ENCODE measurements at places on chromosomes 5 and 9.
A peak's percentile ranks its signal among the peaks of the same experiment; 100 is the strongest.

GRCh38 chr9:128495804-128496417, 8.6 kb upstream of the GLE1 start:
- DNase-seq: no peak

- DNase-seq: no peak
Measured at GRCh38 chr9:134793288-134794188, 87.1 kb upstream of the FCN2 start.

- DNase-seq: no peak
Measured at GRCh38 chr5:114238771-114239313, 123.0 kb upstream of the KCNN2 start.

- DNase-seq: no peak
Measured at GRCh38 chr5:27908341-27908740, 870.0 kb upstream of the CDH9 start.

- DNase-seq: no peak
Measured at GRCh38 chr9:130989891-130990290, 19.1 kb upstream of the LAMC3 start.

- no peak for DNase-seq
Measured at GRCh38 chr5:30932273-30933017, 261.0 kb upstream of the CDH6 start.

DNA sequence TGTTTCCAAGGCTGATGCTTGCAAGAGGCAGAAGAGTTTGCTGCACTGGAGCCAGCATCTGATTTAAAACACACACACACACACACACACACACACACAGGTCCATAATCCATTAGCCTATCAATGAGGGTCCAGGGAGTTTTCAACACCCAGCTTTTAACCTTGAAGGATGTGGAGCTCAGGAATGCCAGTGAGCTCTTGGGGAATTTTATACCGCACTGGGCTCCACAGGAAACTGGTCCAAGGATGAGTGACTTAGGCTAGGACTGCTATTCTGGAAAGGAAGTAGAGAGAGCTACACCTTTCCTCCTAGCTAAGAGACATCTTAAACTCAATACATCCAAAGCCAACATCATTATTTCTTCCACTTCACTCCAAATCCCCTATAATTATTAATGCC, 942 bp upstream of the NRG2 start:
- no peak for DNase-seq

GRCh38 chr9:84556556-84556955, 113.0 kb upstream of the NTRK2 start:
- no peak for DNase-seq

DNA sequence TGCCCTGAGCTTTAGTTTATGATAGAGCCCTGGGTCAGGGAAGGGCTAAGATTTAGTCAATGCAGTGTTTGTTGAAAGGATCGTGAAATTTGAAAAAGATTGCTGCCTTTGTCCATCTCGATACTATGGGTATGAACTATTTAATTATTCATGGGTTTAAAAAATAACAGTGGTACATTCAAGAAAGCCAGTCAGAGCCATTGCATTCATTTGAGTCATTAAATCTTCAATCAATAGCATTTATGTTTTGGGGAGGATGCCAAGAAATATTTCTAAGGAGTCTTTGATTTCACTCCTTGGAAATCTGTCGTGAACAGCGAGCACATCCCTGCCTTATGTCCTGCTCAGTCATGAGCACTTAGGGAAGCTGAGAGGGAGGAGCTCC, 54.4 kb upstream of the LRRTM2 start:
- DNase-seq: no peak

DNA sequence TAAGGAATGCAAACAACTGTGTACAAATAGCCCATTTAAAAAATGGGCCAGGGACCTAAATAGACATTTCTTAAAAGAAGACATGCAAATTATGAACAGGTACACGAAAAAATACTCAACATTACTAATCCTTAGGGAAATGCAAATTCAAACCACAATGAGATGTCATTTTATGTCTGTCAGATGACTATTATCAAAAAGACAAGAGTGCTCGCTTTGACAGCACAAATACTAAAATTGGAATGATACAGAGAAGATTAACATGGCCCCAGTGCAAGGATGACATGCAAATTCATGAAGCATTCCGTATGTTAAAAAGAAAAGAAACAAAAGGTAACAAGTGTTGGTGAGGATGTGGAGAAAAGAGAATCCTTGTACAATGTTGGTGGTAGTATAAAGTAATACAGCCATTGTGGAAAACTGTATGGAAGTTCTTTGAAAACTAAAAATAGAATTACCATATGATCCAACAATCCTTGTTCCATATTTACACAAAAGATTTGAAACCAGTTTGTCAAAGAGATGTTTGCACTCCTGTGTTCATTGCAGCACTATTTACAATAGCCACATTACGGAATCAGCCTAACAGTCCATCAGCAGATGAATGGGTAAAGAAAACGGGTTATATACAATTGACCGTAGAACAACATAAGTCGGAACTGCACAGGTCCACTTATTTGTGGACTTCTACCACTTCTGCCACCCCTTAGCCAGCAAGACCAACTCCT, 47.2 kb upstream of the PCAT7 start:
- DNase-seq: no peak

GRCh38 chr5:144958002-144958401, 787.3 kb downstream of the KCTD16 start:
- DNase-seq: no peak

GRCh38 chr5:149740866-149741459, 10.9 kb downstream of the PPARGC1B start:
- no peak for DNase-seq

- DNase-seq: no peak
Measured at GRCh38 chr9:136193127-136193890, 11.6 kb downstream of the LHX3 start.

DNA sequence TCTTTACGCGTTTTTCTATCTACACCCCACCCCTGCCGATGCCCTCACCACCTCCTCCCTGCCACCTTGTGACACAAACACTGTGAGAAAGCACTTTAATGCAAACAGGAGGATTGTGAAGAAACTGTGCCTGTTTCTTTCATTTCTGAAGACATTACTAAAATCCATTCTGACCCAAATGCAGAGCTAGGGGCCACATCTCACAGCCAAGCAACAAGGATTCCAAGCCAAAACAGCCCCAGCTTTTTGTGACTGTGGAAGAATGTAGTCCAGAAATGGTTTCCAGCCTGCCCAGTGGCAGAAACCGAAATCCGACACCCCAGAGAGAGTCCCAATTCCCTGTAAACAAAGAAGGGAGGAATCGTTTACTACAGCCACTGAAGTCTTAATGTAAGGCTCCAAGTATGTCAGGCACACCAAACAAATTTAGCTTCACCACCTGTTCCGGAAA, 190.9 kb downstream of the TTC39B start:
- no peak for DNase-seq

DNA sequence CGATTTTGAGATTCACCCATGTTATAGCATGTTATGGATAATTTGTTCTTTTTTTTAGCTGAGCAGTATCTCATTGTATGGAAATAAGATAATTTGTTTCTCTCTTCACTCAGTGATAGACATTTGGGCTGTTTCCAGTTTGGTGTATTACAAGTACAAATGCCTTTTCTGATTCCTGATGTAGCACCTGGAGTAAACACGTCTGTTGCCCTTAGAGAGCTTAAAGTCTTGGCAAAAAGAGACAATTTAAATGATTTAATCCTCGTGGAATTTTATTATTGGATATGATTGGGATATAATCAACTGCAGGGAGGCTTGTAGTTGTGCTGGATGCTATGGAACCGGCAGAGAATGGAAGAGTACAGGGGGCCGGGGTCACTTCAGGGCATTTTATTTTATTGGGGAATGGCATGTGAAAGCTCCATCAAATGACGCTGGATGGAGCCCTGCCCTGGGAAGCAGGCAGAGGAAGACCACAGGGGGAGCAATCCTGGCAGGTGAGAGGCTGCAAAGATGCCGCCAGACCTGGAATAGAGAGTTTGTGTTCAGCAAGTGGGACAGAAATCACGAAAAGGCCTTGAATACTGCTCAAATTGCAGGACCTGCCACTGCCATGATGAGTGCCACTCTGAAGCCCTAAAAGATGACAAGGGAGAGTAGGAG, 31.0 kb upstream of the TGFBI start:
- no peak for DNase-seq

- no peak for DNase-seq
Measured at GRCh38 chr9:19918630-19919029, 129.8 kb upstream of the SLC24A2 start.

- peak; percentile 27 for DNase-seq
Measured at GRCh38 chr5:101977729-101978345, 318.2 kb downstream of the SLCO4C1 start.

- DNase-seq: no peak
Measured at GRCh38 chr5:172497591-172498255, 43.4 kb upstream of the SH3PXD2B start.

GRCh38 chr5:44914221-44914620, 105.5 kb downstream of the MRPS30 start:
- DNase-seq: no peak

DNA sequence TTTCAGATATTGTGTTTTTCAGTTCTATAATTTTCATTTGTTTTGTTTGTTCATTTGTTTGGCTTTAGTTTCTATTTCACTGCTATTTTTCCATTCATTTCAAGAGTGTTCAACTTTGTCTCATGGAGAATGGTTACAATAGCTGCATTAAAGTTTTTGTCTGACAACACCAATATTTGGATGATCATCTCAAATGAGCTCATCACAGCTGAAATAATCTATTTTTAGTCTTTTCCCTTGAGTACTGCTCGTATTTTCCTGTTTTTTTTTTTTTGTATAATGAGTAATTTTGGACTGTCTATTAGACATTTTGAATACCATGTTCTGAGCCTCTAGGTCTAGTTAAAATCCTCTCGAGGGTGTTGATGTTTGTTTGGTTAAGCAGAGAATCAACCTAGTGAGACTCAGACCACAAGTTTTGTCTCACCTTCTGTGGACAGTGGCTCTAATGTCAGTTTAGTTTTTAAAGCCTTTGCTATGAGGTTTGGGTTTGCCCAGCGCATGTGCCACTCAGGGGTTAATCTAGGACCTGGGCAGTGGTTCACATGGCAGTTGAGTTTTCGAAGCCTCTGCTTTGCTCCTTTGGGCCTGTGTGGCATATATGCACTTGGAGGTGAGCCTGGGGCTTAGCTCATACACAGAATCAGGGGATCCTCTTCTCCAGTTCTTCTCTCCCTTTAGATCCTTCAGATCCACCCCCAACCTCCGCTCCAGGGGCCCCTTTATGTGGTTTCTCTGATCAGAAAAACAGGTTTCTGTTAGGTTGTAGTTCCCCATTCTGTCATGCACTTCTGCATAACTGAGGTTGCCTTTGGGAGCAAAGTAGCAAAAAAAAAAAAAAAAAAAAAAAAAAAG, 79.8 kb downstream of the ARSB start:
- no peak for DNase-seq

- DNase-seq: no peak
Measured at GRCh38 chr9:31730398-31730797, 654.0 kb upstream of the ACO1 start.

DNA sequence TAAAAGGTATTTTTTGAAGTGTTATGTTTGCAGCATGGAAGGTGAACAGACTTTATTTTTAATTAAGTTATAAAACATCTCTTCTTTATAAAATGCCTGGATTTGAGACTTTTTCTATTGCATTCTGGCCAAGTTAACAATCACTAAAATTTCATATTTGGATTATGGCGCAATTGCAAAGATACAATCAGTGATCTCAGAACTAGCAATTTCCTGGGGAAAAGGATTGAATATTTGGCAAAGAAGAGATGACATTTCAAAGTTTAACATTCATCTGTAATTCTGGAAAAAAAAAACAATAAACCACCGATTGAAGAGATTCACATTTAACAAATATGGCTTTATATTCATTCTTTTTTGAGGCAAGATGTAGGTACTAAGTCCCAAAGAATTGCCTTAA, 378.0 kb downstream of the LRRC70 start:
- DNase-seq: no peak

DNA sequence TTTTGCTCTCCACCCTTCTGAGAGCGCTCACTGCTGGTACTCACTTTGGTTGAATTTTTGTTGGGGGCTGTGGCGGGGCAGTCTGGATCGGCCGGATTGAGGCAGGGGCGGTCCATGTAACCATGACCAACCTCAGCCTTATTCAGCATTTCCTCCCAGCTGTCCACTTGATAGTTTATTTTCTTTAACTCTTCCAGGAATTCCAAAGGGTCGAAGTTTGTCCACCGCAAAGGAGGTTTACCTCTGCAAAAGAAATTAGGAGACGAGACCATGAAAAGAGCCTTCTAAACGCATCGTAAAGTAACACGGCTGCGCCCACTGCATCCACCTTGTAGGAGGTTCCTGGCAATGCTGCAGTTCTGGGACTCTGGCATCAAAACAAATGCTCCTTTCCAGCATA, 36.4 kb downstream of the PTCH1 start:
- no peak for DNase-seq

DNA sequence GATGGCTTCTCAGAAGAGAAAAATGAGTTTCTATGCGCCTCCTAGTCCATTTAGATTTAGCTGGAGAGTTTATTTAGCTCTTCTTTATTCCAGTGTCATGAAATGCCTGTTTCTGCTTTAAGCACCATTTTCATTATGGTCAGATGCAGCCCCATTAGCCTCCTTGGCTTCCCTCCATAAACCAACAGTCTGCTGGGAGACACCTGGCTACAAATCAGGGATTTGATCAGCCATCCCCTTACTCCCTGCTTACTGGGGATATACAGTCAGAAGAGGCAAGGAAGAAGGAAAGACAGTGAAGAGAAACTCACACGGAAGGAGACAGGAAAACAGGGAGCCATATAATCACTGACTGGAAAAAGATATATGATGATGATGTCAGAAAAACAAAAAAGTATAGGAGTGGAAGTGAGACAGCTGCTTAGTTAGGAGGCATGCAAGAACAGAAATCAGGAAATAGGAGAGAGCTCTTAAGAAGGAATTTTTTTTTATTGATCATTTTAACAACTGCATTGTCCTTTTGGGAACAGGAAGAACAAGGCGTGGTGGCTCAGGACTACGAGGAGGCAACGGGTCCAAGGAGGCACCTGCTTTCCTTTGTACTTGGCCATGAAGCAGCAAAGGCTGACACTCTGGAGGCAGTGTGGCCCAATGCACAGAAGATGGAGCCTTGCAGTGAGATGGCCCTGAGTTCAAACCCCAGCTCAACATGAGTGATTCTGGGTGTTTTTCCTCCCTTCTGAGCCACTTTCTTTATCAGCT, 56.1 kb downstream of the MED27 start:
- no peak for DNase-seq

DNA sequence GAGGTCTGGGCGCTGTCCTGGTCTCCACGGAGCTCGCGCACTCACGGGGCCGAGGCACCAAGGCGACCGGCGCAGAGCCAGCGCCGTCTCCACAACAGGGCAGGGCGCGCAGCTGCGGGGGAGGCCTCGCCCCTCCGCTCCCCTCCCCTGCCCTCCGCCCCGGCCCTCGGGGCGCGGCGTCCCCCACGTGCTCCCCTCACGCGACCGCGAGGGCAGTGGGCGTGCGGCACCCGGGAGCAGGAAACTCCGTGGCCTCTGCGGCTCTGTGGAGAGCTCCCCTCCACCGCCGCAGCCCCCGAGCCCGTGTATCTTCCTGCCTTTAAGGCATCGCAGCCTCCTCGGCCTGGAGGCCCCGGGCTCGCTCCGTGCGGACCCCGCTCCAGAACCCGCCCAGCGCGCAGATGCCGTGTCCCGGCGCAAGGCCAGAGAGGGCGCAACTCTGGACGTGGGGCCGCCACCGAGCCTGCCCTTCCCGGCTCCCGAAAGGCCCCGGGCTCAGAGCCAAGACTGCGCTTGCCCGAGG, 708 bp upstream of the TUBB4B start:
- peak; percentile 75 for DNase-seq

- peak; percentile 46 for DNase-seq
Measured at GRCh38 chr9:98333703-98334582, 78.5 kb upstream of the TBC1D2 start.

GRCh38 chr9:33924978-33925797, 108.2 kb downstream of the UBE2R2 start:
- DNase-seq: no peak

GRCh38 chr5:129243039-129243438, 148.5 kb downstream of the ISOC1 start:
- DNase-seq: no peak

Data from LoVo (cell line).